Heart right ventricle (tissue), 16 donors: ENCODE measurements at places on chromosomes 4 and X. TPM values are rescaled to one million over a fixed set of nuclear protein-coding genes. Genes with fewer than 3 reads are reported as not detected.

The TCEAL1 gene
- total RNA-seq: 24.1 TPM

The SMIM31 gene
- total RNA-seq: not detected

The ENPP6 gene
- total RNA-seq: not detected

The MAGEA9B gene
- total RNA-seq: not detected

The PROM1 gene
- total RNA-seq: 17.5 TPM

The RP2 gene
- total RNA-seq: 2.9 TPM

The CYTL1 gene
- not detected for total RNA-seq

The CTSO gene
- 9.3 TPM for total RNA-seq

The MSX1 gene
- total RNA-seq: 3.9 TPM

The PCDH10 gene
- not detected for total RNA-seq

GRCh38 chrX:112645774-112646173 is 34.0 kb downstream of the LHFPL1 start:
- H3K4me3 ChIP-seq: no peak overlapping the region
- H3K27ac ChIP-seq: no peak overlapping the region
- DNase-seq: no peak
- H3K36me3 ChIP-seq: no peaks in the 10 kb centered on the region
- H3K27me3 ChIP-seq: no peaks in the 10 kb centered on the region
- H3K4me1 ChIP-seq: no peaks in the 10 kb centered on the region

GRCh38 chr4:139337612-139338011 is 35.3 kb upstream of the NDUFC1 start:
- no peaks in the 10 kb centered on the region for H3K27me3 ChIP-seq
- H3K36me3 ChIP-seq: peaks cover 62% of the 10 kb centered on the region
- H3K27ac ChIP-seq: no peak overlapping the region
- no peaks in the 10 kb centered on the region for H3K4me1 ChIP-seq

GRCh38 chr4:44765116-44765515 is 38.8 kb upstream of the GNPDA2 start:
- no peaks in the 10 kb centered on the region for H3K27me3 ChIP-seq
- H3K4me3 ChIP-seq: no peak overlapping the region
- H3K4me1 ChIP-seq: no peaks in the 10 kb centered on the region
- no peak for DNase-seq

GRCh38 chr4:147550626-147551246 is 66.5 kb upstream of the TMEM184C start:
- H3K27me3 ChIP-seq: no peaks in the 10 kb centered on the region
- H3K36me3 ChIP-seq: no peaks in the 10 kb centered on the region
- no peak overlapping the region for H3K4me3 ChIP-seq
- H3K27ac ChIP-seq: no peak overlapping the region
- no peak for DNase-seq

- no peak overlapping the region for H3K4me3 ChIP-seq
- no peaks in the 10 kb centered on the region for H3K27me3 ChIP-seq
- H3K36me3 ChIP-seq: no peaks in the 10 kb centered on the region
- peak; percentile 63 for DNase-seq
- H3K4me1 ChIP-seq: peaks cover 17% of the 10 kb centered on the region
Observed at GRCh38 chr4:48698029-48698971, 81.8 kb downstream of the FRYL start.

DNA sequence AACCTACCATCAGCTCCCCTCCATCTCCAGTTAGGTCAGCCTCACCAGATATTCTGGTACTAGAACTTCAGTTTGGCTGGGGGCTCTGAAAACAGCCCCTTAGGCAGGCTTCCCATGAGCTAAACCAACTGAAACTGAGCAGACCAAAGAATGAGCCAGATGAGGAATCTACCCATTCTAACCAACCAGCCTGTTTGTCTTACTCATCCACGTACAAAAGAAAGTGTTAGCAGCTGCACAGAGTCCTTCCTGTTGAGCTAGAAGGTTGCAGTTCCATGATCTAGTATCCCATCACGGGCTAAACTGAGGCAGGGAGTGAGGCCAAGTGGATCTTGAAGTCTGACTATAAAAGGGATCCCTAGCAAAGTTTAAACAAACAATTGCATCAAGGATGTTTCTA is 17.5 kb downstream of the MAGEA9B start:
- no peak overlapping the region for H3K27ac ChIP-seq
- no peaks in the 10 kb centered on the region for H3K4me1 ChIP-seq
- no peak overlapping the region for H3K4me3 ChIP-seq
- H3K36me3 ChIP-seq: no peaks in the 10 kb centered on the region
- H3K27me3 ChIP-seq: no peaks in the 10 kb centered on the region

GRCh38 chrX:101408532-101408841 is 465 bp downstream of the HNRNPH2 start:
- peak overlapping the region; percentile 55 for H3K4me3 ChIP-seq
- H3K27me3 ChIP-seq: no peaks in the 10 kb centered on the region
- no peak for DNase-seq
- peaks cover 17% of the 10 kb centered on the region for H3K36me3 ChIP-seq

- DNase-seq: no peak
- H3K27me3 ChIP-seq: no peaks in the 10 kb centered on the region
- no peaks in the 10 kb centered on the region for H3K4me1 ChIP-seq
- H3K27ac ChIP-seq: no peak overlapping the region
- H3K4me3 ChIP-seq: no peak overlapping the region
Observed at GRCh38 chr4:83207497-83208101, 77.0 kb downstream of the COQ2 start.

GRCh38 chr4:24598025-24598424 is 13.7 kb upstream of the DHX15 start:
- no peak overlapping the region for H3K4me3 ChIP-seq
- peaks cover 2% of the 10 kb centered on the region for H3K4me1 ChIP-seq
- no peak overlapping the region for H3K27ac ChIP-seq
- H3K27me3 ChIP-seq: no peaks in the 10 kb centered on the region
- H3K36me3 ChIP-seq: no peaks in the 10 kb centered on the region
- no peak for DNase-seq

- no peak overlapping the region for H3K4me3 ChIP-seq
- no peaks in the 10 kb centered on the region for H3K36me3 ChIP-seq
- no peak for DNase-seq
Observed at GRCh38 chrX:15050395-15050794, 177.2 kb downstream of the MOSPD2 start.

DNA sequence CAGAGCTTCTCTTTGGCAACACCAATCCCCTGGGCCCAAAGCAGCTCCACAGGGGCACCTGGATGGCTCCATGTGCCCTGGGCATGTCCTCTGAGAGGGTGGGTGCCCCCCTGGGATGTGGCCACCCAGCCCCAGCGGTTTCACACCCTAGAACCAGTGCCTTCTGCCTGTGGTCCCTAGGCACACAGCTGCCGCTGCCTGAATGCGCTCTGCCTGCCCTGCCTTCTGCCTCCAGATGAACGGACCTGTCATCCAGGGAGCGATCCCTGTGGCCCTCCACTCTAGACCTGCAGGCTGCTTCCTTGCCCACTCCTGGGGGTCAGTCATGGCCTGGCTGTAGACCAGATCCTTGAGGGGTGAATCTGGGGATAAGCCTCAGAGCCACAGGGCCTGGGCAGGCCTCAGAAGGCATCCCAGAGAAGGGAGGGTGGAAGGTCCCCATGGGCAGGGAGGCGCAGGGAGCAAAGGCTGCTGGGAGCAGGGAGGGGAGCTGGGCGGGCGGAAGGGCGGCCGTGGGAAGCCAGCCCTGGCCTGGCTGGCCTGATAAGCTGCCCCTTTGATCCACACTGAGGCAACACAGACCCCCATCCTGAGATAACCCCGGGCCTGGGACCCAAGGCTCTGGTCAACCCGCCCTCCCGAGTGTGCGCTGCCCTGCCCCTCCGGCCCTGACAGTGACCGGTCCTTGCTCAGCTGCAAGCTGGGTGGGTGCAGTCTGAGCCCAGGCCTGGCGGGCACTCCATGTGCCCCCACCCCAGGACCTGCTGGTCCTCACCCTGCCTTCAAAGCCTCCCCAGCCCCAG is 8.1 kb upstream of the FGFR3 start:
- H3K36me3 ChIP-seq: no peaks in the 10 kb centered on the region
- peak overlapping the region; percentile 51 for H3K27ac ChIP-seq
- no peaks in the 10 kb centered on the region for H3K27me3 ChIP-seq
- peaks cover 14% of the 10 kb centered on the region for H3K4me1 ChIP-seq

DNA sequence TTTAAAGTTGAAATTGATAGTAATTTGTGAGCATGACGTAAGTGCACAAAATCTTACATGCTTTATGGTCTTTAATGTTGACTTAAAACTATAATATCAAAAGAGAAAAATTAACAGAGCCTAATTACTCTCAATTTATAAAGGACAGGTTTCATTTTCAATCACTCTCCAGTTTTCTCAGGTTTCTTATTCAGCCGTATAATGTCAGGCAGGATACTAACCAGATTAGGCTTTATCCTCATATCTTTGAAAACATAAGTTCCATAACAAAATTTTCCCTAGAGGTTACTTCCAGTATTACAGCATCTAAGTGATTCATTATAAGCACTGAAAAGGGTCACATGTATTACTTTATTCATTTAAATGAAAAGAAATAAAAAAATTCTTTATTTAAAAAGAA is 492.1 kb downstream of the PACRGL start:
- no peaks in the 10 kb centered on the region for H3K4me1 ChIP-seq
- H3K27me3 ChIP-seq: no peaks in the 10 kb centered on the region
- H3K36me3 ChIP-seq: no peaks in the 10 kb centered on the region
- no peak for DNase-seq
- no peak overlapping the region for H3K27ac ChIP-seq

GRCh38 chr4:155602351-155603140 is 64.1 kb upstream of the GUCY1A1 start:
- H3K4me1 ChIP-seq: no peaks in the 10 kb centered on the region
- no peak for DNase-seq
- no peaks in the 10 kb centered on the region for H3K27me3 ChIP-seq
- no peak overlapping the region for H3K27ac ChIP-seq

DNA sequence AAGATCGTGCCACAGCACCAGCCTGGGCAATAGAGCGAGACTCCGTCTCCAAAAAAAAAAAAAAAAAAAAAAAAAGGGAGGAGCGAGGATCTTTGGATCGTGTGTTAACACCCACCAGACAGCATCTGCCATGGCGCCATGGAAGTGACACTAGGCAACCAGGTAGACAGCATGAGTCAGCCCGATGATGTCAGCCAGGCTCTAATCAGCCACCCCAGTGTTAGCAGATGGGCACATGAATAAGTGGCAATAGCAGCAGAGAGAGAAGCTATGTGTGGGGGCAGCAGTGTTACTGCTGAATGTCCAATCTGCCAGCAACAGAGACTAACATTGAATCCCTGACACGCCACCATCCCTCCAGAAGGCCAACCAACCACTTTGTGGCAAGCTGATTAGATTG is 6.6 kb downstream of the SYN1 start:
- DNase-seq: no peak
- no peak overlapping the region for H3K4me3 ChIP-seq
- H3K27ac ChIP-seq: no peak overlapping the region
- H3K27me3 ChIP-seq: no peaks in the 10 kb centered on the region
- H3K4me1 ChIP-seq: no peaks in the 10 kb centered on the region

GRCh38 chr4:159946983-159947615 is 844.2 kb downstream of the RAPGEF2 start:
- DNase-seq: no peak
- H3K4me3 ChIP-seq: no peak overlapping the region
- H3K4me1 ChIP-seq: no peaks in the 10 kb centered on the region
- H3K27me3 ChIP-seq: no peaks in the 10 kb centered on the region
- no peak overlapping the region for H3K27ac ChIP-seq

DNA sequence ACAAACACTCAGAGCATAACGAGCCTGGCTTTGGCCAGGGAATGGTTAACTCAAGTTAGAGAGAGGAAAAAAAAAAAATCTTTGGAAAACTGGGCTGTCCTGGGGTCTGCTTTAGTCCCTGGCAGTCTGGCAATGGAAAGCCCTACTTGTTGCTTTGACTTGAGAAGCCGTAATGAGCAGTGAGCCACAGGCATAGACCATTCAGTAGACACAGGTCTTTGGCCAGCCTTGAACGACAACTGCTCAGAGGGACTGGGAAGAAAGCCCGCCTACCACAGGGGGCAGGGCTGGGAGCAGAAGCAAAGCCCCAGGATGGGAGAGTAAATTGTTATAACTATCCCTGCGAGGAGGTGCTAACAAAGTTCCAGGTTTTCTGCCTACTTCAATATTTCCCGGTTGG is 25.9 kb downstream of the SLC25A43 start:
- no peaks in the 10 kb centered on the region for H3K4me1 ChIP-seq
- no peaks in the 10 kb centered on the region for H3K36me3 ChIP-seq
- no peak for DNase-seq
- no peak overlapping the region for H3K4me3 ChIP-seq

DNA sequence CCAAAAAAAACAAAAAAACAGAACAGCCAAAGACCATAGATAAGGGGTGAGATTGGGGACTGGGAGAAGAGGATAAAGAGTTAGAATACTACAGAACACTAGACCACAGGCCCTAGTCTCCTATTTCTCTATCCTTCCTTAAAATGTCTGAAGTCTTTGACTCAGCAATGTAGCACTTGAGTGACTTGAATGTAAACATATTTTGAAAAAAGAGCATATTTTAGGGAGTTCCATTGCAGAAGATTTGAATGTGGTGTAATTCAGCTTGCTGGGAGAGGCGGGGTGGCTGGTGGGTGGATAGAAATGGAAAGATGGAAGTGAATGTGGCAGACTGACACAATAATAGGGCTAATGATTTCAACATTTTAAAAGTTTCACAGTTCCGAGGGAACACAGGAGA is 144.9 kb downstream of the CHIC2 start:
- no peak overlapping the region for H3K4me3 ChIP-seq
- H3K27ac ChIP-seq: no peak overlapping the region
- H3K36me3 ChIP-seq: no peaks in the 10 kb centered on the region
- no peaks in the 10 kb centered on the region for H3K4me1 ChIP-seq
- H3K27me3 ChIP-seq: peaks cover 13% of the 10 kb centered on the region

GRCh38 chr4:96486563-96486962 is 646.7 kb downstream of the PDHA2 start:
- H3K27me3 ChIP-seq: no peaks in the 10 kb centered on the region
- no peak overlapping the region for H3K27ac ChIP-seq
- H3K36me3 ChIP-seq: no peaks in the 10 kb centered on the region
- H3K4me3 ChIP-seq: no peak overlapping the region
